Inflammatory macrophage (primary cell): ENCODE measurements at places on chromosomes 12 and 14.

- DNase-seq, result no peak
These were observed 26.4 kb upstream of the ZFP36L1 start for GRCh38 chr14:68819260-68819691.

- no peak for DNase-seq
These were observed 16.3 kb downstream of the ARL6IP4 start for GRCh38 chr12:122996621-122997342.

- DNase-seq, result no peak
These were observed 194.9 kb downstream of the DUSP6 start for GRCh38 chr12:89157413-89157812.

- no peak for DNase-seq
These were observed 108.0 kb upstream of the TMEM132D start for GRCh38 chr12:130011611-130012385.

- no peak for DNase-seq
These were observed 6.5 kb downstream of the CAMKK2 start for GRCh38 chr12:121289962-121290361.

DNA sequence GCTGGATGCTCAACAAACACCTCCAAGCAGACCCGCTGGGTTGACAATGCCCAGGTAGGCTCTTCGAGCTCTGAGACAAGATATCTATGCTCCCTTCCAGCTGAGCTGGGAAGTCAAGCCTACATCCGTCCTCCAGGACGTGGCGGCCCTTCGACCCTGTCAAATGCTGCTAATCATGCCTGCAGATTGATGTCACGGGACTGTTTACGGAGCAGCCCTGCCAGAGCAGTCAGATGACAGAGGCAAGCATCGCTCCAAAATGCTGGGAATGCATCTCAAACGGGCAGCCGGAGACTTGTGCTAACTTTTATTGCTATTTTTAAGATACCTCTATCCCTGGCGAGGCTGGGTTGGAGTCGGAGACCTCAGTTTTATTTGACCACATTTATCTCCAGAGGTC lies 139.2 kb downstream of the NTF3 start:
- no peak for DNase-seq

DNA sequence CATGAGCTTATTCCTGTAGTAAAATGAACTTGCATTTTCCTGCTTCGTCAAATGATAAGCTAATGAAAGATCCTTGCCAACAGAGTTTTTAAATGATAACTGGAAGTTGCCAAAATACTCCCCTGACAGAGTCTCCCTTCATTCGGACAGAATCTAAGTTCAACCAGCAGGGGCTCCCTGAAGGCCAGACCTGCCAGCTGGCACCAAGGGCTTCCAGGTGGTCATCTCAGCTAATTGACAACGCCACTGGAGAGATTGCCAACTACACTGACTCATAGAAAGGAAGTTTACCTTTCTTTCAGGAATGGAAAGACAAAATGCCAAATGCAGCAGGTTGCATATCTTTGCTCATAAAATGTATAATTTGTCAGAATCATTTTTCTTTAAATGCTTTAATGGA lies 462.8 kb downstream of the GXYLT1 start:
- no peak for DNase-seq

GRCh38 chr14:49594347-49595091 lies 4.2 kb upstream of the LRR1 start:
- DNase-seq, result peak; percentile 41
